ENCODE measurements at places on chromosomes 2 and 18. TPM values are rescaled to one million over a fixed set of nuclear protein-coding genes. Genes with fewer than 3 reads are reported as not detected.

The NEB gene
- 0.61 TPM for polyA plus RNA-seq

The PLCD4 gene
- polyA plus RNA-seq = 0.71 TPM

- no peak for DNase-seq
- H3K27me3 ChIP-seq = no peaks in the 10 kb centered on the region
- no peak overlapping the region for H3K27ac ChIP-seq
- H3K4me1 ChIP-seq = peaks cover 2% of the 10 kb centered on the region
- H3K36me3 ChIP-seq = no peaks in the 10 kb centered on the region
- H3K4me3 ChIP-seq = no peak overlapping the region
These were observed 136.9 kb downstream of the CDH20 start for GRCh38 chr18:61470031-61470674.

The POMC gene
- polyA plus RNA-seq = 12.8 TPM

DNA sequence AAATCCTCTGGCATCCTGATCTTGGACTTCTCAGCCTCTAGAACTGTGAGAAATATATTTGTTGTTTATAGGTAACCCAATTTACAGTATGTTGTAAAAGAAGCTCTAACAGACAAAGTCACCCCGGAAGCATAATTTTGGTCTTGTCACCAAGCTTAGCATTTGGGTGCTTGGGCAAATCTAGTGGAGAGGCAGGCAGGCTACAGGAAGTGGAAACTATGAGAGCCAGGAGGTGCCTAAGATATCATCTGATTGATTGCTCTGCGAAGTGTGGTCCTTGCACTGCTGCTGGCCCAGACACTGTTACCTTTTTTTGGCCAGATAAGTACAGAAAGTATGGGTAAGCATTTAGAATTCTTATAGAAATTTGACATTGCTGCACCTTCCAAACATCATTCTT, 102.9 kb downstream of the CDC42EP3 start:
- H3K36me3 ChIP-seq = no peaks in the 10 kb centered on the region
- peaks cover 45% of the 10 kb centered on the region for H3K4me1 ChIP-seq
- H3K27ac ChIP-seq = peak overlapping the region; percentile 81

The HOXD1 gene
- not detected for polyA plus RNA-seq
